Hippocampal formation (tissue), 2 donors: ENCODE measurements at places on chromosomes 3 and 15.

GRCh38 chr3:59771768-59772181 is 722.0 kb upstream of the CFAP20DC start:
- no peak for DNase-seq

DNA sequence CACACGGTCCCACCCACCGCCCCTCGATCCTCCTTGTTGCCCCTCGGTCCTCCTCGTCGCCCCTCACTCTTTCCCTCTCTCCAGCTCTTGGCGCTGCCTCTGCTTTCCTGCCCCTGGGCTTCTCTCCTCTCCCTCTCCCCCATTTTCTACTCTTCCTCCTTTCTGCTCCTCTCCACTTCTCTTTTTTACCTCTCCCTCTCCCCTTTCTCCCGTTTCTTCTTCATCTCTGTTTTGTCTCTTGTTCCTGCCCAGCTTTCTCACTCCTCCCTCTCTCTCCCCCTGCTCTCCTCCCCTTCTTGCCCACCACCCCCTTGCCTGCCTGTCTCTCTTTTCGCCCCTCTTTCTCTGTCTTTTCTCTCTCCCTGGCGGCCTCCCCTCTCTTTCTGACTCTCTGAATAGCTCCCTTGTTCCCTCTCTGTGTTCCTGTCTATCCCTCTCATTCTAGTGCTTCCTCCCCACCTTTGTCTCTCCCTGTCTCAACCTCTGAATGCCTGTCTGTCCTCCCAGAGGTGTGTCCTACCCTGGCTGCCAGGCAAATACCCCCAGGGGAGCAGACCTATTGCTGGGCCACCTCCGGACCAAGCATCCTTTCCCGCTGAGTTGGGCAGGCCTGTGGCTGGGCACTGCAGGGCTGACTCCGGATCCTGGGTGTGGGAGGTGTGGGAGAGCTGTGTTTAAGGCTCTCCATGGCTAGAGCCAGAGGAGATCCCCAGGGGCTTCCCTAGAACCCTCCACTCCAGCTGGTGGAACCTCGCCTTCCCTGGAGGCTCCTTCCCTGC is 41.0 kb downstream of the EPHB3 start:
- DNase-seq: no peak

DNA sequence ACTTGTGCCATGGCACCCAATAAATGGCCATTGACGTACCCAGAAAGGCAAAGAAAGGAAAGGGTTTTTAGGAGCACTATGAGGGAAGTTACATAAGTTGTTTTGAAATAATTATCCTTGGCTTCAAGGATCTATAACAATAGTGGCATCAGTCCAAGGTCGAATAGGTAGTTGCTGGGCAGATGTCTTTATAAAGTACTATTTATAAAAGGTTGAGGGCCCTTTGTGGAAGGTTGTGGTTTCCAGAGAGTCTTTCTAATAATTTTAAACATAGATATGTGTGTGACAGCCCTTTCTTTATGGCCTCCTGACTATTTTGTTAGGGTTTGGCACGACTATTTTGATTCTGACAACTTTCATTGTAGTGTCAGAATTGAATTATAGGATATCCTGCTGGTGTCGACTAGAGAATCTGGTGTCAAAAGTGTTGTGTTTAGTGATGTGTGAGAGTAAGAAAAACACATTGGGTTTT is 260.5 kb downstream of the PYDC2 start:
- DNase-seq: no peak

DNA sequence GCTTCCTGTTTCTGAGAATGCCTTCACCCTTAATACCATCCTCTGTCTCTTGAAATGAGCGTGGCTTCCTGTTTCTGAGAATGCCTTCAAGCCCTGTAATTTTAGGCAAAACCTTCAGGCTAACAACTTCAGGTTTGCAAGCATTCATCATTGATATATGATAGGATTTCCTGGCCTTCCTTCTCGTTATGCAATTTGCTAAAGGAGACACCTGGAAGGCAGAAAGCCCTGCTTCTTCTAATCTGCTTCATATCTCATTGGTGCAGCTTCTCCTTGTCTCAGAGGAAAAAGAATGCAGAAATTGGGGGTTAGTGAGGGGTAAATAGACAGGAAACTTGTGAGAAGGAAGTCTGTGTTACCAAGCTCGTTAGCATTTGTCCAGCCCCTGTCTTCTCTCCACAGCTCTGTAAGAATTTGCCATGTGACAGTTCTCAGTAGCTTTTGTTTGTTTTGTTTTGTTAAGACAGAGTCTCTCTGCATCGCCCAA is 7.3 kb downstream of the ARL6IP5 start:
- DNase-seq: peak; percentile 22

DNA sequence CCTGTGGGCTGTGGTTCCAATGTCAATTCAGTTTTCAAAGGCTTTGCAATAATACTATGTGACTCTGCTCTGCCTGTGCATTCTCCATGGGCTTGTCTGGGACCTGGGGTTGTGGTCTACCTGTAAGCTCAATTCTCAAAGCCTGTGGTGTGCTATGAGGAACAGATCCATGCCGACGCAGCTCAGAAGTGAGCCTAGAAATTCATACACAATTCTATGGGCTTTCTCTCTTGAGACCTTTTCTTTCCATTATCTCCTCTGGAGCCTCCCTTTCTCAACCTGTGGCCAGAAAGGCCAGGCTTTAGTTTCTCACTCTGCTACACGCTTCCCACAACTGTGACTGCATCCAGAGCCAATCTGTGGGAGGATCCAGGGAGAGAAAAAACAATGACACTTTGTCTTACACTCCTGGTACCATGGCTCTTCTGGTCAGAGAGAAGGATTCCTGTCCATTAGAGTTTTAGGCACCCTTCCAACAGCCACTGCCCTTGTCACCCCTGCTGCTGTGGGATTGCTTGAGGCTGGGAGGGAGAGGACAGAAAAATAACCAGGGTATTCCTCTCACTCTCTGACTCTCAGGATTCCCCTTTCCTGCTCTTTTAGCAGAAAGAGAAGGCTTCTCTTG is 34.1 kb upstream of the KLF13 start:
- DNase-seq: peak; percentile 60

- DNase-seq: peak; percentile 46
Measured at GRCh38 chr15:65101411-65101890, 13.5 kb downstream of the UBAP1L start.

GRCh38 chr3:11145888-11146287 is 8.4 kb upstream of the HRH1 start:
- DNase-seq: no peak

DNA sequence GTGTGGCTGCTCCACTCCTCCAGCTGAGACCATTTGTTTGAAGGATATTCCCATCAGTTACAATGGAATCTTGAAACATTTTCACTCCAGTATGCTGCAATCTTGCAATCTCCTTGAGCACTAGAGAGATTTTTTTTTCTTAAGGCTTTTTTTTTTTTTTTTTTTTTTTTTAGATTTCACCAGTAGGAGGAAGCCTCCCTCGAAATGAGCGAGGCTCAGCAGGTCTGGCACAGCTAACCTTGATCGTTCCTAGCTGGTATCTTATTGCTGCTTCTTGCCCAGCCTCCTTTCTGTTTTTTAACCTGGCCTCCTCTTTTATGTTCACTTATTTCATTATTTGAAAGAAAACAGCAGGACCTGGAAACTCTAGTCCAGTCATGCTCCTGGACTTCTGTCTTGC is 48.1 kb downstream of the RAP2B start:
- DNase-seq: no peak

- DNase-seq: no peak
Measured at GRCh38 chr3:100456745-100457144, 35.7 kb upstream of the TMEM45A start.

DNA sequence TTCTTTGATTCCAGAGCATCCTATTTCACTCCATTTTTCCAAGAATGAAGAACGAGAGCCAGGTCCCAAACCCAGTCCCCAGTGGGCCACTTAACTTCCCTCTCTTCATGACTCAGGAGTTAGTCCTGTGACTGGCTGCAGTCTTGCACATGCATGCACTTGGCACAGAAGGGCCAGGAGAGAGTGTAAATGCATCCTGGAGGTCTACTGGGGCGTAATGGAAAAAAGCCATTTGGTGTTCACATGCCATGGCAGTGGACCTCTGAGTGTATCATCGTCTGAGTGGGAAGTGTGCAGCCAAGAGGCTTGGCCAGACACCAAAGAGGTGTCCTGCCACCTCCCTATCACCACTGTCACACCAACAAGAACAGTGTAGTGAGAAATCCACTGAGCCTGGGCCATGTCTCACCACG is 15.1 kb upstream of the RFTN1 start:
- DNase-seq: no peak

- no peak for DNase-seq
Measured at GRCh38 chr3:189171707-189172106, at the start of gene TPRG1. TPRG1 (plus strand) TSS chr3:189171971; CDS start chr3:189207385, 35,414 bp downstream.

DNA sequence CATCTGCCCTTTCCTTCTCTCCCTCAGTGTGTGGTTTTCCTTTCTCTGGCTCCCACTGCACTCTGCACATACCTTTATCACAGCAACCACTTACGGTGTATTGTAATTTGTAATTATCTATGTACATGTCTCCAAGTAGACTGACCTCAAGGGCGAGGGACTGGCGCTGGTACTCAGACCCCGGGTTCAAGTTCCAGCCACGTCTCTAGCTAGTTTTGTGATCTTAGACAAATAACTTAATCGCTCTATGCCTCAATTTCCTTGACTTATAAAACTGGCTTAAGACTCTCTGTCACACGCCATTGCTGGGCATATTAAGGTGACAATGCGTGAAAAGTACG is 607 bp upstream of the SENP2 start:
- DNase-seq: peak; percentile 59

DNA sequence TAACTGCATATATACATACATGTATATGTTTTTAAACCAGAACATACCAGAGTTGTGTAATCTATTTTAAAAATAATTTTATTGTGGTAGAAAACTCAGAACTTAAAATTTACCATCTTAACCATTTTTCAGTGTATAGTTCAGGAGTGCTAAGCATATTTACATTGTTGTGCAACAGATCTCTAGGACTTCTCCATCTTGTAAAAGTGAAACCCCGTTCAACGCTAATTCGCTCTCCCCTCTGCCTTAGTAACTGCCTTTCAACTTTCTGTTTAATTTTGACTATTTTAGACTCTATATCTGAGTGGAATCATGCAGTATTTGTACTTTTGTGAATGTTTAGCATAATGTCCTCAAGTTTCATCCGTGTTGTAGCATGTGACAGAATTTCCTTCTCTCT is 51.8 kb upstream of the SSR3 start:
- no peak for DNase-seq

DNA sequence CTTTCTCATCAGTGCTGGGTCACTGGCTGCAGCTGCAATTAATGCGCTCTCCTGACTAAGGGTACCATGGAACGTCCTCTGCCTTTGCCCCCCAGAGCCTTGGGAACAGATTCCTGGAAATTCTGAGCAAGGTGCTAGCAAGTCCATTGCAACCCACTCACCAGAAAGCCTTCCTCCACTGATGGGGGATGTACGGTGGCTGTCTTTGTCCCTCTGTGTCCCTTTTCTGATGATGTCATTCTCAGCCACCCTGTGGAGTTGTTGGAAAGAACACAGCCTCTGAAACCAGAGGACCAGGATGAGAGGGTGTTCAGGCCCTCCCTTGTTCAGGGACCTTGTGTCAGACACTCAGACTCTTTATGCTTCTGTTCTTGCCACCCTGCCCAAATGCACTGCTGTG is 38.1 kb upstream of the ZBTB38 start:
- no peak for DNase-seq

DNA sequence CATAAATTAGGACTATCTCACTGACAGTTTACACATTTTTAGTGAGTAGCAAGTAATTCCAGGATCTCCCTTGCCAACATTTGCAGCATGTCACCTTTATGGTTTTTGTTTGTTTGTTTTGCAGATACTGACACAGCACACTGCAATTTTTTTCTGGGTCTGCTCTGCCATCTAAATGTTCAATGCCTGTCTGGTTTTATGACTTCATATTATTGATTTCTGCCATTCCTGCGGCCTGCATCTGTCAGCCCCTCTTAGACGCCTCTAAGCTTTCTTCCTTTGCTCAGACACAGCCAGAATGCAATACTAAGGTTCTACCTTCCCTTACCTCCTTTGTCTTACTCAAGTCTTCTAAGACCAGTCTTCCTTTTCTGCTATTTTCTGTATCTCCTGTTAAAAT is 321.2 kb upstream of the AZI2 start:
- DNase-seq: no peak

- no peak for DNase-seq
Measured at GRCh38 chr3:127710155-127710941, 37.6 kb downstream of the ABTB1 start.

DNA sequence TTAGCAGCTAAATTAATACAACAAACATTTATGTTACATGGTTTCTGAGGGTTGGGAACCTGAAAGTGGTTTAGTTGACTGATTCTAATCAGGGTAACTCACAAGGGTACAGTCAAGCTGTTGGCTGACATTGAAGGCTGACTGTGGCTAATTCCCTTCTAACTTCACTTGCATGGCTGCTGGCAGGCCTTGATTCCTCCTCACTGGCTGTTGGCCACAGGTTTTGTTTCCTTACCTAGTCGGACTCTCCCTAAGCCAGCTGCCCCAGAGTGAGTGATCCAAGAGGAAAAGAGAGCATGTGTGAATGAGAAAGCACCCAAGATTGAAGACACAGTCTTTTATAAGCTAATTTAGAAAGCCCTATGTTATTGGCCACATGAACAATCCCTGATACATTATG is 700.1 kb downstream of the ROBO1 start:
- DNase-seq: no peak

GRCh38 chr3:146160964-146161662 is at the start of gene PLOD2:
PLOD2 (minus strand) TSS chr3:146161184; CDS start chr3:146160989, 195 bp downstream.
- DNase-seq: peak; percentile 56

DNA sequence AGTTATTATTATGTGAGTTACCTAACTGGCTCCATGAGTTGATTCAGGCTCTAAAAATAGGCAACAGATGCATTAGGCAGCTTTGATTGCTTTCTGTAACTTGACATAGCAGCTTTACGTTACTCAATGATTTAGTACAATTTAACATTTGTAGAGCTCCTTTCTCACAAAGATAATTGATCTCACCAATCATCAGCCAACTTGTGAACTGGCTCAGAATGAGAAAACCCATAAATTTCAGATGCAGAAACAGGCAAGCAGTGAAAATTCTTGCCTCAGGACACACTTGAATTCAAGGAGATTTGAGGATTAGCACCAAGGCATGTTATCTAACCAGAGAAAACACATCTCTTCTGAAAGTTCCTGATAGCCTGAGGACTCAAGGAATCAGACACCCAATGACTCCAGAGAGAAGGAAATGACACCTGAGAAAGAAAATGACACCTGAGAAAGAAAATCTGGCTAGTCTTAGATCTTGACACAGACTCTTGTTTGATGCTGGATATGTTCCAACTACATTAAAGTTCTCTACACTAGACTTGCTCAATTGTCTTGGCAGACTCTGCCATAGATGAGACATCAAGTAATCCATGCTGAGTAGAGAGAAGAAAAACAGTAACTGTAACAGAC is 315.1 kb upstream of the CBLB start:
- DNase-seq: no peak
